Myometrial cell (primary cell): ENCODE measurements at places on chromosomes 7 and 10. TPM values are rescaled to one million over a fixed set of nuclear protein-coding genes. Genes with fewer than 3 reads are reported as not detected.

Gene CYP26C1
- not detected in 2 replicates for total RNA-seq

Gene PNLIP
- total RNA-seq, result not detected in 2 replicates

Gene ADAM12
- total RNA-seq, result 16.7 and 22.2 TPM in 2 replicates

Gene MRPL43
- 119 and 129 TPM in 2 replicates for total RNA-seq

Gene TMEM213
- not detected in 2 replicates for total RNA-seq

Gene MOGAT3
- total RNA-seq, result not detected in 2 replicates

Gene ADAM22
- under 0.01 and 0.18 TPM in 2 replicates for total RNA-seq

Gene PILRB
- 9.8 and 13.3 TPM in 2 replicates for total RNA-seq

Gene ANLN
- total RNA-seq, result 137 and 139 TPM in 2 replicates

Gene APBB1IP
- not detected in 2 replicates for total RNA-seq

Gene MPP7
- total RNA-seq, result under 0.01 and 2.3 TPM in 2 replicates

Gene ANKIB1
- total RNA-seq, result 22.5 and 33.7 TPM in 2 replicates

Gene DCLRE1A
- total RNA-seq, result 2.6 and 4.4 TPM in 2 replicates

Gene SLC25A40
- 8.7 and 17.6 TPM in 2 replicates for total RNA-seq

Gene SHTN1
- 1.4 and 1.6 TPM in 2 replicates for total RNA-seq

Gene ANKRD1
- 0.58 and 1.8 TPM in 2 replicates for total RNA-seq

Gene SAMD9
- total RNA-seq, result 8.4 and 14.4 TPM in 2 replicates

Gene AKR1D1
- not detected in 2 replicates for total RNA-seq

Gene PPIF
- 46.8 and 63.4 TPM in 2 replicates for total RNA-seq

Gene SPDYE5
- total RNA-seq, result not detected in 2 replicates

Gene GCK
- 1.2 and 2.7 TPM in 2 replicates for total RNA-seq

Gene SEMA3C
- 388 and 438 TPM in 2 replicates for total RNA-seq

Gene MYL10
- not detected in 2 replicates for total RNA-seq

Gene SFTPA1
- not detected in 2 replicates for total RNA-seq

Gene SMKR1
- 1.2 TPM in 1 of 2 replicates, not detected in the other for total RNA-seq

Gene AGR2
- total RNA-seq, result not detected in 2 replicates

Gene COBL
- total RNA-seq, result not detected in 2 replicates

Gene POLR2J3
- 3.2 and 10.3 TPM in 2 replicates for total RNA-seq

Gene BCAP29
- total RNA-seq, result 85.9 and 131 TPM in 2 replicates

Gene EGFR
- 33.5 and 34.9 TPM in 2 replicates for total RNA-seq

Gene ZNF273
- total RNA-seq, result 1.9 and 4.9 TPM in 2 replicates

Gene HOXA7
- total RNA-seq, result 2.6 and 4.8 TPM in 2 replicates

Gene TMEM270
- not detected in 2 replicates for total RNA-seq

Gene GNGT1
- not detected in 2 replicates for total RNA-seq

Gene ARL5B
- total RNA-seq, result 4.6 and 8.2 TPM in 2 replicates

Gene GIMAP6
- not detected in 2 replicates for total RNA-seq

Gene RPEL1
- under 0.01 TPM in 1 of 2 replicates, not detected in the other for total RNA-seq

Gene AGR3
- total RNA-seq, result not detected in 2 replicates

Gene OR6B1
- not detected in 2 replicates for total RNA-seq

Gene CUX1
- 21.9 and 26.8 TPM in 2 replicates for total RNA-seq

Gene ZNF467
- total RNA-seq, result 1.4 and 3.0 TPM in 2 replicates

Gene FBXL13
- total RNA-seq, result 1.1 and 1.4 TPM in 2 replicates

Gene EVX1
- total RNA-seq, result 0.86 TPM in 1 of 2 replicates, not detected in the other

Gene GPER1
- total RNA-seq, result 3.2 and 4.3 TPM in 2 replicates
